ENCODE measurements at places on chromosomes 6 and 20. TPM values are rescaled to one million over a fixed set of nuclear protein-coding genes. Genes with fewer than 3 reads are reported as not detected.
A peak's percentile ranks its signal among the peaks of the same experiment; 100 is the strongest.

RBL1 gene
- 10.8 TPM for total RNA-seq

OTOR gene
- total RNA-seq: not detected

HLA-G gene
- total RNA-seq: not detected

CDC25B gene
- 22.0 TPM for total RNA-seq

BPIFB2 gene
- total RNA-seq: not detected

EDN1 gene
- 36.8 TPM for total RNA-seq

L3MBTL1 gene
- total RNA-seq: 17.4 TPM

KCNK15 gene
- total RNA-seq: 7.3 TPM

DNA sequence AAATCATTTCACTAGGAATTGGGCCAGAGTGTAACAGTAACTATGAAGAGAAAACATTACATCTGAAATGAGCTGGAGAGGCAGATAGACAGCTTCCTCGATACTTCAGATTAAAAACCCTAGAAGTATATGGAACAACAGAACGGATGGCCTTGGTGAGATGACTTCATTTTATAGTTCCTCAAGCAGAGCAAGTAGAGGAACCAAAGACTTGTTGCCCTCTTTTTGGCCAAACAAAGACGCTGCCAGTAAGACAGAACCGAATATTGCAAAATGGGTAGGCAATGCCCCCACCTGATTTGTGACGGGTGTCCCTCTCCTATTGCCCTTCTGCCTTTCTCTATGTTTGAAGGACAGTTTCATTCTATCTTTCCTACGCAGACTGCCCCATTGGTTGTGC is 53.5 kb downstream of the AGPAT4 start:
- DNase-seq: no peak

GRCh38 chr20:19907326-19908056 is 109.7 kb upstream of the NAA20 start:
- no peak for DNase-seq

- DNase-seq: no peak
Measured at GRCh38 chr6:131784561-131784960, 23.3 kb upstream of the ENPP1 start.

GRCh38 chr20:24953621-24954133 is 4.6 kb downstream of the CST7 start:
- no peak for DNase-seq

- no peak for DNase-seq
Measured at GRCh38 chr6:81999270-81999669, 246.8 kb upstream of the TENT5A start.

GRCh38 chr6:27642744-27643456 is 170.0 kb upstream of the ZNF184 start:
- no peak for DNase-seq

DNA sequence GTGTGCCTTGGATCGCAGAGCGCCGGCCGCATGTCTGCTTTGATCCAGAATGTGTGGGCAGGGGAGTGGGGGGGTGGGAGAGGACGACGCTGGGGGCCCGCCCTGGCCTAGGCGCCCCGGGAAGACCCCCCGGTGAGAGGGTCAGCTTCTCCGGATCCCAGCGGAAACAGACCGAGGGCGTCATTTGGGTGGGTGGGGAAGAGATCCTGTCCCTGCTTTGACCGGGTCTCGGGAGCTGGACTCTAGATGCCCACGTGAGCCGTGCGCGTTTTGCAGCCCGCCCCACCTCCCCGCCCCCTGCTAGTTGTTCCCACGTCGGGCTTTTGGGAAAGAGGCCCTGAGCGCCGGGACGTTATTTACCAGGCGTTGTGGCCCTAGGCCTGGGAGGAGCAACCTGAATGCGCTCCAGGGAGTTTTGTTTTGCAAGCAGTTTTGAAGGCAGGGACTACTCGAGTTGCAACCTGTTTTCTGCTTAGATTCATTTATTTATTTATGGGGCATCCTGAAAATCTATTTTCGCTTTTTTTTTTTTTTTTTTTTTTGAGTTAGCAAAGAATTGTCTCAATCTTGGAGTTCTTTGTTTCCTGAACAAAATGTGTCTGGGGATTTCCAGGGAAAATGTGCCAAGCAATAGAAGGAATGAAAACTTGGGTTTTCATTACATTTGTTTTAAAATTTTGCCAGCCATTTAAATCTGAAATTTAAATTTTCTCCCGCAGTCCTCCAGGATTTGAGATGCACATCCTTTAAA is 1.6 kb downstream of the DSP start:
- peak; percentile 84 for DNase-seq

DNA sequence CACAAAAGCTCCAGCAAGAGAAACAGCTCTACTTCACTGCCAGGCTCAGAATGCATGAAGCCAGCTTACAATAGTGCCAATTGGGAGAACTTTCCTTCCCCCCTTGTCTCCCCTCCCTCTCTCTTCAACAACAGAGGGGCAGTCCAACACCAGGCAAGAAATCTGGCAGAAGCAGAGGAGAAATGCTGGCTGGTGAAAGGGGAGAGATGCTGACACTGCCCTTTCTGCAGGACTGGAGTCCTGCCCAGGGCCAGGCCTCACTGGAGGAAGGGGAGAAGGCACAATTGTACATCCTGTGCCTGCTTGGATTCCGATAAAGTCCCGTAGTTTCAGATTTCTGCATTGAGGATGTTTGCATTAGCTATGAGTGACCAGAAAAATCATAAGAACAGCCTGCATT is 148.6 kb downstream of the LRRC1 start:
- no peak for DNase-seq

GRCh38 chr6:15380351-15380750 is 134.5 kb downstream of the JARID2 start:
- no peak for DNase-seq

DNA sequence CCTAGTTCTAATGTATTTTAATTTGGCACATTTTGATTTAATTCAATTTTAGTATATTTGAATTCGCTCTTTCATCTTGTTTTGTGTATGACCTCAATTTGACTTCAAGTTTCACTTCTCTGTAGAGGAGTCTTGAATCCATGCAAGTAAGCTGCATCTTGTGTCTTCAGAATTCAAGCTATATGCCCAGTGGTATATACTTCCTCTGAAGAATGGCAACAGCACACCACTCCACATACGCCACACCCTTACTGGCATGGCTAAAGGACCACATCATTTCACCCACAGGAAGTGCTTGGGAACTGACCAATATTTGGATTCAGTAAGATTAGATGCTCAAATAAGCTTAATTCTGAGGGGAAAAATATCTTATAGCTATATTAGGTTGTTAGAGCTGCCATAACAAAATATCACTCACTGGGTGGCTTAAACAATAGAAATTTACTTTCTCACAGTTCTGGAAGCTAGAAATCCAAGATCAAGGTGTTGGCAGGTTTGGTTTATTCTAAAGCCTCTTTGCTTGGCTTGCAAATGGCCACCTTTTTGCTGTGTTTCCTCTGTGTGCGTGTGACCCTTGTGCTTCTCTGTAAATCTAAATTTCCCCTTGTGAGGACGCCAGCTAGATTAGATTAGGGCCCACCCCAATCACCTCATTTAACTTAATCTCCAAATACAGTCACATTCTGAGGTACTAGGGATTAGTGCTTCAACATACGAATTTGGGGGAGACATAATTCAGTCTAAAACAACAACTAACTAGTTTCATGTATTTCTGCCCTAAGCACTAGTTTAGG is 2.8 kb upstream of the ASF1A start:
- DNase-seq: no peak

GRCh38 chr6:89612121-89612520 is 26.4 kb downstream of the LYRM2 start:
- DNase-seq: no peak

DNA sequence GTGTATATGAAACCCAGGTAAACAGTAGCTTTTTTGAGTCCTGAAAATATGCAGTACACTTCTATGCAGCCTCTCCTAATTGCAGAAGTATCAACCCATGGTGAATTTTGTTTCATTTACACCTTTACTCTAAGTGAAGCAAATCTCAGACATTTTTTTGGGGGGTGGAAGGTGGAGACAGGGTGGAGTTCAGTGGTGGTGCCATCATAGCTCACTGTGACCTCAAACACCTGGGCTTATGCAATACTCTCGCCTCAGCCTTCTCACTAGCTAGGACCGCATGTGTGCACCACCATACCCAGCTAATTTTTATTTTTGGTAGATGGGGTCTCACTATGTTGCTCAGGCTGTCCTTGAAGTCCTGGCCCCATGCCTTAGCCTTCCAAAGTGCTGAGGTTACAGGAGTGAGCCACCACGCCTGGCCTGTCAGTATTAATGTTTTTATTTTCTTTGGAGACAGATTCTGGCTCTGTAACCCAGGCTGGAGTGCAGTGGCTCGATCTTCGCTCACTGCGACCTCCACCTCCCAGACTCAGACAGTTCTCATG is 80.3 kb downstream of the JARID2 start:
- no peak for DNase-seq

DNA sequence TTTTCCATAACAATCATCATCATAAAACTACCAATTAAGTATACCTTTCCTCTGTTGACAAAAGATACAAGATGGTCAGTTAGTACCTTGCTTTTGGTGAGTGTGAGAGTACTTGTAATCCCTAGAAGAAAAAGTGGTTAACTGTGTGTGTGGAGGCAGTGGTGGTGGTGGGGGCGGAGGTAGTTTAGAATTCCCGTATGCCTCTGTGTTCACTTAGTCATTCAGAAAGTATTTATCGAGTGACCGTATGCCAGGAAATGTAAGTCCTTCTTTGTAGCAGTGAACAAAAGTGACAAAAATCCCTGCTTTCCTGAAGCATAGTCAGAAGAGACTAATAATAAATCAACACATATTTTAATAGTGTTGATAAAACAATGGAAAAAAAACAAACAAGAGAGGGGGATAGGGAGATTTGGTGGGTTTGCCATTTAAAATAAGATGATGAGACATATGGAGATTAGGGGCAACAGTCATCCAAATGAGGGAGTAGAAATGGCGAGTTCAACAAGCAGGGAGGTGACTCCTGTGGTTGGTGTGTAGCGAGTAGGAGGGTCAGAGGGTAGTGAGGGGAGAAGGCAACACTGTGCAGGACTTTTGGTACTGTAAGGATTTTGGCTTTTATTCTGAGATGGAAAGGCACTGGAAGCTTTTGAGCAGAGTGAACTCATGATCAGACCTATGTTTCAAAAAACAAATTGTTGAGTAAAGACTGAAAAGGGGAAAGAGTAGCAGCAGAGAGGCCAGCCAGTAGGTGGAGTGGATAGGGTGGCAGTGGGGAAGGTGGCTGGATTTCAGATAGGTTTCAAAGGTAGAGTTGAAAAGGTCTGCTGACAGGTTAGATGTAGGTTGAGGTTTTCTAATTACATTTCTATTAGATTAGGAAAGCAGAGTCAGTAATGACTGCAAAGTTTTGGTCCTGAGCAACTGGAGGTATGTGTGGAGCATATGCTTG is 40.3 kb upstream of the SIM1 start:
- DNase-seq: no peak

- no peak for DNase-seq
Measured at GRCh38 chr6:116450769-116451740, 10.1 kb upstream of the CALHM6 start.

- DNase-seq: no peak
Measured at GRCh38 chr6:120348926-120349325, 985.4 kb downstream of the TBC1D32 start.

GRCh38 chr20:15378151-15378550 is 1040.7 kb upstream of the FLRT3 start:
- no peak for DNase-seq

DNA sequence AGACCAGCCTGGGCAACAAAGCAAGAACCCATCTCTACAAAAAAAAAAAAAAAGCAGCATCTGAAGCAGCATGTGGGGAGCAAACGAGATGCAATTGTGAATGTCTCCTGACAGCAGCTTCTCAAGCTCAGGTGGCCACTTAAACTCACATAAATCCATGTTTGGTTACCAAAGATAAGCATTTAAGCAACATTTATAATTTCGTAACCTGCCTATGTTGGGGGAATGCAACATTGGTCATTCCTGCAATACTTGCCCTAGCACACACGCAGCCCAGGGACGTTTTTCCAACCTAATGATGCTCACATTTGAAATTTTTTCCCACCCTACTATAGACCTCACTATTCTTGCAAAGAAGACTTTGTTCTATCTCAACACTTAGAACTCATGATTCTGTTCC is 113.3 kb downstream of the ZFP64 start:
- no peak for DNase-seq

DNA sequence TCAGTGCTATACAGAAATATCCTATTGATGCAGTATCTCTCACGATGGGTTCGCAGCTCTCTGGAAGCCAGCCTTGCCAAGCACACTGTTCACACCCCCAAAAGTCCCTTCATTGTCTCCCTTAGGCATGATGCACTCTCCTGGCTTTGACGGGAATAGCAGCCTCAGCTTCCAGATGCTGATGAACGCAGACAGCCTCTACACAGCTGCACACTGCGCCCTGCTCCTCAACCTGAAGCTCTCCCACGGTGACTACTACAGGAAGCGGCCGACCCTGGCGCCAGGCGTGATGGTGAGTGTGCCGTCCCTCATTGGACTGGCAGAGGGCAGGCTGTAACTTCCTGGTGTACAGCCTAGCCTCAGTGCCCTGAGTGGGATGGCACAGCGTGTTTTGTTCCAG is 60.0 kb upstream of the PBOV1 start:
- DNase-seq: no peak

- DNase-seq: no peak
Measured at GRCh38 chr6:89959883-89960282, 65.6 kb downstream of the GJA10 start.

- no peak for DNase-seq
Measured at GRCh38 chr6:168870982-168871381, 382.7 kb downstream of the THBS2 start.

DNA sequence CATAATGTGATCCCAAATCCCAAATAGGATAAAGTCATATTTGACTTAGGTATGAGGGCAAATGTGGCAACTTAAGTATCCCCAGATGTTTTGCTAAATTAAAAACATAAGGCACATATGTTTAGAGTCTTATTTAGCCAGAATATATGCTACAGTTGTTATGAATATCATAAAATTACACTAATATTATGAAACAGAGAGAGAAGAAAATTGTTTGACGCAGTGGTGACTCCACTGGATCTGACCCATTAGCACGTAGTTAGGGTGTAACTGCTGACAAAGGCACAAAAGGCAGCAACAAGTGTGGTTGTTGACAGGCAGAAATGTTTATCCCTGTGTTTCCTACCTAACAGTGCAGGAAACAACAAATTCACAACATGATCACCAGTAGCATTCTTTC is 152.4 kb upstream of the THBS2 start:
- DNase-seq: no peak

DNA sequence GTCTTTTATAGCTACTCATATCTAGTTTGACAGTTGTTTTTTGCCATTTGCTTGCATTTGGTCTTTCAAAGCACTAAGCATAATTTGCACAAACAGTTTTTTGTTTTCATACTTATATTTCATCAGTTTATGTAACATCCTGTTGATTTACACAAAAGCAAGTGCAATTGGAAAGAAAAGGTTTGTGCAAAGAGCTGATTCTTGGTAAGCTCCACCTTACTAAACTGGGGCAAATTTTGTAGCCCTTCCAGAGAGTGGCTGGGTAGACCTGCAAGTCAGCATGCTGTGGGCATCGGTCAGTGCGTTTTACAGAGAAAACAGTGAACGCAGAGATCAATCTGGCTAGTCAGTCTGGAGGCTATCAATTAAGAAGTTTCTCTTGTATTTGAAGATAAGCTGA is 34.5 kb downstream of the TXLNB start:
- no peak for DNase-seq

DNA sequence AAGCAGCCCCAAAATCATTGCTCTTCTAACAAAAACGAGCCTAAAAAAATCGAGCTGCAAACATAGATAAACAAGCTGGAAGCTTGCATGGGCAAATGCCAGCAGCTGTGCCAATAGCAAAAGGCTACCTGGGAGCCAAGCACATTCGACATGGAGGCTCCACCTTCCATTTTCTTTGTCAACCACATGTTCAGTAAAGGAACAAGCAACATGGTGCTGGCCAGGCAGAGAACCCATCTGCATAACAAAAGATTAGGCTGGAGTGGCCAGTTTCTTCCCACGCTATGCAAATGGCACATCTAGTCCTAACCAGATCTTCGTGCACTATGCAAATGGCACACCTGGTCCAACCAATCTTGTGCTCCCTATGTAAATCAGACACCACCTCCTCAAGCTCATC is 110.5 kb downstream of the KIF16B start:
- DNase-seq: no peak
